CD4-positive, alpha-beta T cell treated with Interleukin-21 for 1 hour (primary cell): ENCODE measurements at places on chromosomes 1 and 21.

- DNase-seq, result no peak
Observed at GRCh38 chr1:95396557-95396956, 162.5 kb downstream of the RWDD3 start.

DNA sequence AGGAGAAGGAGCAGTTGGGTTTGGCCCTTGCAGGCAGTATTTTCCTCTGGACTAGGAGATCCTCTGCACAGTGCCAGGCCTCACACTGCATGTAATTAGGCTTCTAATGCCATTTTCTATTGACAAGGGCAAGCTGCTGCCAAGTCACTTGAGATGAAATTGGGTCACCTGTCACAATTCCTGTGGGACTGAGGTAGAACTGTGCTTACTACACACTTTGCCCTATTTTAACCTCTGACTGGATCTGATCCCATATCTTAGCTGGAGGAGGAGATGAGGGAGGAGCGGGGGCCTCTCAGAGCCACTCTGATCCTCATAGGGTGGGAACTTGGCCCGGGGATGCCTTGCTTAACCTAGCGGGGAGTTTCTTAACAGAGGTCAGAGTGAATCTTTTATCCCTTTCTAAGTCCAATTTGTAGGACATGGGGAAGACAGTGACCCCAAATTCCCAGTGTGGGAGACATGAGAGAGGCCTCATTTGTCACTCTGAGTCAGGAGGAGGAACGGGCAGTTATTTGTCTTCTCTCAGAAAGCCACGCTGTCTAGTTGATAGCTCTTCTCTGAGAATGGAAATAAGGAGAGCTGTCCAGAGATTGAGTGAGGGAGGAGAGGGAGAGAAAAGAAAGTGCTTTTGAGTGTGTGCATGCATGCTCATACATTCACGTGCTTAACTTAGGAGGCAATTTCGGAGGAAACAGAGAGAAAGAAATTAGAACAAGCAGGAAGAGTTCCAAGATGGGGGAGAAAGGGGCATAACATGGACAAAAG, 121.3 kb downstream of the CACNA1E start:
- no peak for DNase-seq

DNA sequence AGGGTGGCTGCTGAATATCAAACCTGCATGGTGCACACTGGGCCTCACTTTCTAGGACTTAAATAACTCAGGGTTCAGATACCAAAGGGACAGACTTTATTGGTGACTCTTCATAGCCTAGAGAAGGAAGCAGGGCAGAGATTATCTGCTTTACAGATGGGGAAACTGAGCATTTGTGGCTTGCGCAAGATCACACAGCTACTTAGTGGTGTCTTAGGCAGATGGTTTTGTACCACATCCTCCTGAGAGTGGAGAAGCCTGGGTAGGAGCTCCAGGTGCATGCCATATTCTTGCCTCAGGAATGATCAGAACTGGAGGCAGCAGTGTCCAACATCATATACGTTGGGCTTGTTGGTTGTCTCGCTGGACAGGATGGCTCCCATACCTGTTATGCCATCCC, 6.8 kb upstream of the DPH2 start:
- DNase-seq, result no peak

DNA sequence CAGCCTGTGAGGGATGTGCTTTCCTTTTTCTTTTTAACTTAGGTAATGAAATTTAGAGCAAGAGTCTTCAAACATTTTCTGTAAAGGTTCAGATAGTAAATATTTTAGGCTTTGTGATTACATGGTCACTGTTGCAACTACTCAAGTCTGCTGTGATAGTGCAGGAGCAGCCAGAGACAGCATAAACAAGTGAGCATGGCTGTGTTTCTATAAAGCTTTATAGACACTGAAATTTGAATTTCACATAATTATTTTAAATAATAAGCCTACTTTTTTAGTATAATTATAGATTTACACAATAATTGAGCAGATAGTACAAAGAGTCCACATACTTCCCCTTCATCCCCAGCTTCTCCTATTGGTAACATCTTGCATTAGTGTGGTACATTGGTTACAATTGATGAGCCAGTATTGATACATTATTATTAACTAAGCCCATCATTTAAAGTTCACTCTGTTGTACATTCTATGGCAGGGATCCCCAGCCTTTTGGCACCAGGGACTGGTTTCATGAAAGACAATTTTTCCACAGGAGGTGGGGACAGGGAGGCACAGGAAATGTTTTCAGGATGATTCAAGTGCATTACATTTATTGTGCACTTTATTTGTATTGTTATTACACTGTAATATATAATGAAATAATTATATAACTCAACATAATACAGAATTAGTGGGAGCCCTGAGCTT, 3.0 kb downstream of the ATF6 start:
- no peak for DNase-seq

- DNase-seq, result no peak
Observed at GRCh38 chr1:198273748-198274295, 117.0 kb downstream of the NEK7 start.

- DNase-seq, result peak; percentile 64
Observed at GRCh38 chr1:36342426-36343185, 19.2 kb upstream of the EVA1B start.

- peak; percentile 80 for DNase-seq
Observed at GRCh38 chr1:6438047-6438525, 13.5 kb downstream of the ESPN start.

DNA sequence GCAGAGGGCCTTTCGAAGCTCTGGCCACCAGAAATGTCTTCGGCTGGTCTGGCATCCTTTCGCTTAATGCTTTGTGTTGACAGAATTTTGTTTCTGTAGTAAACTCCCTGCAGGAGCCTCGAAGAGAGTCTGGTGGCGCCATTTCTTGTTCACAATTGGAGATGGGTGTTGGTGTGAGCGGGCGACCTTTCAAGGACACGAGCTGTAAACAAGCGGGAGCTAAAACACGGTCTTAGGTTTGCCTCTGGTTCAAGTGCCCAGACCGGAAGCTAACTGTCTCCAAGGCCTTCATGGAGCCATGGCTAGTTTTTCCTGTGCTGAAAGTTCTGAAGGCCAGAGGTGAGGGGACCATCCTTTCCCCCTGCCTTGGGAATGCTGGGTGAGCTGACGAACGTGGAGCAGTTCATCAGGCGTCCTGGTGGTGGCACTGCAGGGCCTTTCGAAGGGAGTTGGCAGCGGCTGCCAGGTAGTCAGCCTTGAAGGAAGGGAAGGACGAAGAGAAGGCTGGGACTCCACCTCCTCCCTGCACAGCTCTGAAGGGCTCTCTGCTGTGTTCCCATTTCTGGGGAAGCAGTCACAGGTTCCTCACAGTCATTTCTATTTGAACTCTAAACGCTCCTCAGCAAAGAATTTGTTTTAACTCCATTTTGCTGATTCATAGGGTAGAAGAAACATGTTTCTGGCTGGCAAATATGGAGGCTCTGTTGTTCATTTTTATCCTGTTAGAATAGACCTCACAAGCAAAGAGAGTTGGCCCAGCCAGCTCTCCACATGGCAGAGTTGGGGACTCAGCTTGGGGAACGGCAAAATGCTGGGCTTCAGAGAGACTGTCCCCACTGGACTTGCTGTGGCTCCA, 35.2 kb downstream of the URB2 start:
- peak; percentile 65 for DNase-seq

GRCh38 chr1:38612951-38613350, 246.6 kb downstream of the RRAGC start:
- no peak for DNase-seq

DNA sequence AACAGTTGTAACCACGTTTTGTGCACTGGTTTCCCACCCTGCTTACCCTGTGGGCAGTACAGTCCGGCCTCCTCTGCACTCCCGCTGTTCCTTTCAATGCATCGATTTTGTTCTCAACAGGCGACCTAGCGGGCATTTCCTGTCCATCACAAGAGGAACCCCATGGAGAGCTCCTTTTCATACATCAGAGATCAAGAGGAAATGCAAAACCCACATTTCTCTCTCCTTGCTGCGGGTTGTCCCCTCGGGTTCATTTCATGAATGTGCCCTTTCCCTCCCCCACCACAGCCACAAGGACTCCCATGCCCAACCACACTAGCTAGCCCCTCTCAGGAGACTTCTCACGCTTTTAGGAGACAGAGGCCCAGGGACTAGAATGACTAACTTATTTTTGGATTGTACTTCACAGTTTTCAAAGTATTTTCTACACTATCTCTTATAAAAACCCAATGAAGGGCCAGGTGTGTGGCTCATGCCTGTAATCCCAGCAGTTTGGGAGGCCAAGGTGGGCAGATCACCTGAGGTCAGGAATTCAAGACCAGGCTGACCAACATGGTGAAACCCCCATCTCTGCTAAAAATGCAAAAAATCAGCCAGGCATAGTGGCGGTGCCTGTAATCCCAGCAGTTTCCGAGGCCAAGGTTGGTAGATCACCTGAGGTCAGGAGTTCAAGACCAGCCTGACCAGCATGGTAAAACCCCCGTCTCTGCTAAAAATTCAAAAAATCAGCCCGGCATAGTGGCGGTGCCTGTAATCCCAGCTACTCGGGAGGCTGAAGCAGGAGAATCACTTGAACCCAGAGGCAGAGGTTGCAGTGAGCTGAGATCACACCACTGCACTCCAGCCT, 18.4 kb downstream of the ATP1A4 start:
- no peak for DNase-seq

DNA sequence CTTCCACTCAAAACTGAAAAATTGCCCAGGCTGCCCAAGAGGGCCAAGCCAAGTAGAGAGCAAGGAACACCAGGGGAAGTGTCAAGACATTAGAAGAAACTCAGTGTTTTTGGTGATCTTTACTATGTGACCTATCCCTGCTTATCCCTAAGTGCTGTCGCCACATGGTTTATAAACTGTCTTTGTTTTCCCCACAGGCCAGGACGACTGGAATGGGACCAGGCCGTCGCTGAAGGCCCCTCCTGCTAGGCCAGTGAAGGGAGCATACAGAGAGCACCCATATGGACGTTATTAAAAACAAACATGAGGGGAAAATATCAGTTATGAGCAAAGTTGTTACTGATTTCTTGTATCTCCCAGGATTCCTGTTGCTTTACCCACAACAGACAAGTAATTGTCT, 28.7 kb downstream of the KHDRBS1 start:
- DNase-seq, result no peak

GRCh38 chr1:41382480-41383090, 21.4 kb downstream of the FOXO6 start:
- DNase-seq, result no peak

- DNase-seq, result no peak
Observed at GRCh38 chr1:18134324-18135046, 26.9 kb downstream of the IGSF21 start.

DNA sequence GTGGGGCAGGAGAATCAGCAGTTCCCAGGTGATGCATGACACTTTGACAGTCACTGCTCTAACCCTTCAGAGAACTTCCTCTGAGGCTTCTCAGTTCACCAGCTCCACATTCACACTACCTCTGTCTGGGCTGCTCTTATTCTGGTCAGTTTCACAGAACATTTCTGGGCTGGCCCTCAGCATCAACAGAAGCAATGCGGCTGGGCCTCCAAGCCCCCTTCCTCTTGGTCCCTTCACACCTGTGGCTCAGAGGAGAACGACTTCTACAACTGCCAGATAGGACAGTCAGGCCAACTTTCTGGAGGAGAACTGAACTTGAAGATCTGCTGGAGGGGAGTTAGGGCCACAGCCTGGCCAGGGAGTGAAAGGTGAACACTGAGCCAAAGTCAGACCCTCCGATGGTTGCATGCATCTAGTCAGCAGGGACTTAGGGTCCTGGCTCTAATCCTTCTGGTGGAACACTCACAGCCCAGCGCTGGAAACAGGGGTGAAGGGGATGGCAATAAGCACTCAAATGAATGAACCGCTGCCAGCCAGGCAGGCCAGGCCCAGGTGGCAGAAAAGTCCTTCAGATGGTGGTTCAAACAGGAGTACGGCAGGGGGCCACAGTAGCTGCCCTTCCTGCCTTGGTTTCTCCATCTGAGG, 274.1 kb downstream of the FOXD2 start:
- DNase-seq, result no peak

DNA sequence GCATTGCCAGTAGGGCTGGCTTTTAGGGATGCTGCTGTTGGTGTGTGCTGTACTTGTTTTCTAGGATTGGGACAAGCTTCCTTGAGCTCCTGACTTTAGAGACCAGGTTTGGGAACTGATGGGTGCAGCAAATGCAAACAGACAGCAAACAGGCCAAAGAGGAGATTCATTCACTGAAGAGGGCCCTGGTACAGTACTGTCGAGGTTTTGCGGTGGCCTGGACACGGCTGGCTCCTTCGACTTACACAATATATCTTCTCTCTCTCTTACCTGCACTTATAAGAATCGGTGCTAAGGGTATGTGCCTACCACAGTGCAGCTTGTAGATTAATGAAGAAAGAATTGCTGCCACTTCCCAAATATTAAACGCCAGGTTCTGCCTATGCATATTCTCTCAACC, 44.6 kb downstream of the ATP1A1 start:
- DNase-seq, result no peak

GRCh38 chr1:203625628-203626019, 1.0 kb upstream of the ATP2B4 start:
- peak; percentile 88 for DNase-seq

DNA sequence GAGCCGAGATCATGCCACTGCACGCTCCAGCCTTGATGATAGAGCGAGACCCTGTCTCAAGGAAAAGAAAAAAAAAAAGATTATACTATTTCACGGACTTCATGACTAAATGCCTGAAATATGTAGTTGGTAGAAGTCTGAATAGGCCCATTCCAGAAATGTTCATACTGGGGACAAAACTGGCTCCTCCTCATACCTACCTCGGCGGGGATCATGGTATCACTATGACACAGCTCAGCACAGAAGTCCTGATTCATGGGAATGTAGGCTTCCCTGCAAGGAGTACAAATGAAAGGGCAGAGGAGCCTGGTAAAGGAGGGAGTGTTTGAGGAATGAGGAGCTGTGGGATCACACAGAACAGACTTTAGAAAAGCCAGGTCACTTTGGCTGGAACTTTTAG, 5.0 kb downstream of the SPATA46 start:
- DNase-seq, result no peak

DNA sequence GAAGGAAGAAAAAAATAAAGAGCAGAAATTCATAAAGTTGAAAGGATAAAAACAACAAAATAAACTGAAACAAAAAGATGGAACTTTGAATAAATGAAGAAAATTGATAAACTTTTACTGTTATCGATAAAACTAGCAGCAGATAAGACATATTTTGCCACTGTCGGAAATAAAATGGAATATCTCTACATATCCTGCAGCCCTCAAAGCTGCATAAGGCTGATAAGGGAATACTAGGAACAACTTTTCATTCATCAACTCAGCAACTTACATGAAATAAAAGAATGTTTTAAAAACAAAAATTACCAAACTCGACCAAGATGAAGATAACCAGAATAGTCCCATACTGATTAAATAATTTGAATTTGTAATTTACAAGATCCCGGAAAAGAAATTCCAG, 48.0 kb upstream of the GRIK1 start:
- DNase-seq, result no peak

GRCh38 chr1:45772971-45773370, 22.5 kb upstream of the IPP start:
- no peak for DNase-seq
